ENCODE measurements at places on chromosomes 11 and 22.

- DNase-seq, result no peak
These were observed 202.1 kb upstream of the ARHGAP42 start for GRCh38 chr11:100484948-100485347.

DNA sequence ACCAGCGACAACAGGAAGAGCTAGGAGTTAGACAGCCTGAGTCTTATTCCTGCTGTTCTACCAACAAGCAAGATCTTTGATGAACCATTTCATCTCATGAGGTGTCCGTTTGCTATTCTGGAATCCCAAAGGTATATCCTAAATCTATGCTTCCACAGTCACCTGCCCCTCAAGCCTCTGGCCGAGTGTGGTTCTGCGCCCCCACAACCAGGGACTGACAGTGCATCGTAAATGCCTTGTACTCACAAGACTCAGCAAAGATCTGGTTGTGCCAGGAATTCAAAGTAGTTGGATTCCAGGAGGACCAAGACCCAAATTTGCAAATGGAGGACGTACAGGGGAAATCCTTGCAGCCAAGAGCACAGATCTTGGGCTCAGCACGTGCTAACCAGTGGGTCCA is 47.5 kb upstream of the JAM3 start:
- DNase-seq, result no peak

- DNase-seq, result no peak
These were observed 7.0 kb downstream of the ALG8 start for GRCh38 chr11:78132475-78132874.

GRCh38 chr22:35900483-35901168 is 128.0 kb downstream of the RBFOX2 start:
- no peak for DNase-seq

- DNase-seq, result no peak
These were observed 75.8 kb downstream of the GAB2 start for GRCh38 chr11:78341841-78342240.

DNA sequence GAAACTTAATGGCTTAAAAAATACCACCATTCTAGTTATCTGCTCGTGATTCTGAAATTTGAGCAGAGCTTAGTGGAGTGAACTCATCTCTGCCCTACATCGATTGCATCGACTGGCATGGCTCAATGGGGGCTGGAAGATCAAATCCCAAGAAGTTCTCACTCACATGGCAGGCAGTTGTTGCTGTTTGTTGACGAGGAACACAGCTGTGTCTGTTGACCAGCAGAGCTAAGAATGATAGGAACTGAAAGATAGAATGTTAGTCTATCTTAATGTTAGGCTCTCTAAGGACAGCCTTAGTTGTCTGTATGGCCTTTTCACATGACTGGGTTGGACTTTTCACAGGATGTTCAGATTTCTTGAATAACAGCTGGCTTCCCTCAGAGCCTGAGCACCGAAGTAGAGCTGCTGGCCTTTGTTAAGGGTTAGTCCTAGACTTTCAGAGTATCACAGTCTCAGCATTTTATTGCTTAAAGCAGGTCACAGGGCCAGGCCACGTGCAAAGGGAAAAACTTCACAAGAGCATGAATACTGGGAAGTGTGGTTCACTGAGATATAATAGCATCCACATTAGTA is 31.6 kb upstream of the IZUMO1R start:
- DNase-seq, result no peak

GRCh38 chr11:33443684-33444083 is 186.5 kb downstream of the HIPK3 start:
- DNase-seq, result no peak

- no peak for DNase-seq
These were observed 1.7 kb upstream of the NUDT8 start for GRCh38 chr11:67631411-67631810.

- DNase-seq, result peak; percentile 8
These were observed 45.7 kb downstream of the TRIOBP start for GRCh38 chr22:37742376-37743171.

GRCh38 chr22:19765477-19766239 is 5.1 kb downstream of the TBX1 start:
- no peak for DNase-seq

GRCh38 chr11:78338702-78339101 is 78.9 kb downstream of the GAB2 start:
- no peak for DNase-seq

- DNase-seq, result no peak
These were observed 7.0 kb downstream of the CHST1 start for GRCh38 chr11:45658292-45658991.

DNA sequence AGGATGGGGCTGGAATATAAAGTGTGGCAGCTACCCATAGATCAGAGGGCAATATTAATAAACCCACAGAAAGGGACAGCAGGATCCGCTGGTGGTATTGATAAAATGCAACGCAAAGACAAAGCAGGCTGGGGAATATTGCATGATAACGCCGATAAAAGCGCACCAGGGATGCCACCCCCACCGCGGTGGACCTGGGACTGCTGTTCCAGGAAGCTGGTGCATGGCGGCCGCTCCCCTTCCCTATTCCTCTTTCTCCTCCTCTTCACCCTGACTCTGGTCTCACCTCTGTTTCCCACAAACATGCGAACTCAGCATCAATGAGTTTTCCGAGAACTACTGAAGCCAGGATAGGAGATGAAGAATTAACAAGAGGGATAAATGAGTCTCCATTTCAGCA is 20.2 kb downstream of the SPATA19 start:
- no peak for DNase-seq

DNA sequence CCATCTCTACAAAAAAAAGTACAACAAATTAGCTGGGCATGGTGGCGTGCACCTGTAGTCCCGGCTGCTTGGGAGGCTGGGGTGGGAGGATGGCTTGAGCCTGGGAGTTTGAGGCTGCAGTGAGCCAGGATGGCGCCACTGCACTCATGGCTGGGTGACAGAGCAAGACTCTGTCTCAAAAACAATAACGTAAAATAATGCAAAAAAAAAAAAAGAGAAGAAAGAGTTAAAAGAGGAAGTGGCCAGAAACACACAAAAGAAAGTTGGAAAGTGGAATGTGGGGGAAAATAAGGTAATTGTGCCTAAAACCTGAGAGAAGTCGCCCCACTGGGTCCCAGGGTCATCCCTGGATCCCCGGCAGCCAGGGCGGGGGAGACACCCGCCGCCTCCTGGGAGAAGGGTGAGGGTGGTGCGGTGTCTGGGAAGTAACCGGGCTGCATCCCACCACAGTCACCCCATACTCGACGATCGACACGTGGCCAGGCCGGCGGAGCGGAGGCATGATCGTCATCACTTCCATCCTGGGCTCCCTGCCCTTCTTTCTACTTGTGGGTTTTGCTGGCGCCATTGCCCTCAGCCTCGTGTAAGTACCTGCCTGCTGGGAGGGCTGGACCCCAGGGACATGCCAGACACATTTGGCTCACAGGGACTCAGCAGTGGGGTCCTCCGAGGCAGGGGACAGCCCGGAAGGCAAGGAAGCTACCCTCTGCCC is 8.1 kb downstream of the UPK3A start:
- no peak for DNase-seq

- DNase-seq, result no peak
These were observed at the start of gene DDI1 for GRCh38 chr11:104036588-104036987. Gene DDI1, plus strand, starts transcription at chr11:104036640. Its CDS starts 183 bp downstream, at chr11:104036823.

DNA sequence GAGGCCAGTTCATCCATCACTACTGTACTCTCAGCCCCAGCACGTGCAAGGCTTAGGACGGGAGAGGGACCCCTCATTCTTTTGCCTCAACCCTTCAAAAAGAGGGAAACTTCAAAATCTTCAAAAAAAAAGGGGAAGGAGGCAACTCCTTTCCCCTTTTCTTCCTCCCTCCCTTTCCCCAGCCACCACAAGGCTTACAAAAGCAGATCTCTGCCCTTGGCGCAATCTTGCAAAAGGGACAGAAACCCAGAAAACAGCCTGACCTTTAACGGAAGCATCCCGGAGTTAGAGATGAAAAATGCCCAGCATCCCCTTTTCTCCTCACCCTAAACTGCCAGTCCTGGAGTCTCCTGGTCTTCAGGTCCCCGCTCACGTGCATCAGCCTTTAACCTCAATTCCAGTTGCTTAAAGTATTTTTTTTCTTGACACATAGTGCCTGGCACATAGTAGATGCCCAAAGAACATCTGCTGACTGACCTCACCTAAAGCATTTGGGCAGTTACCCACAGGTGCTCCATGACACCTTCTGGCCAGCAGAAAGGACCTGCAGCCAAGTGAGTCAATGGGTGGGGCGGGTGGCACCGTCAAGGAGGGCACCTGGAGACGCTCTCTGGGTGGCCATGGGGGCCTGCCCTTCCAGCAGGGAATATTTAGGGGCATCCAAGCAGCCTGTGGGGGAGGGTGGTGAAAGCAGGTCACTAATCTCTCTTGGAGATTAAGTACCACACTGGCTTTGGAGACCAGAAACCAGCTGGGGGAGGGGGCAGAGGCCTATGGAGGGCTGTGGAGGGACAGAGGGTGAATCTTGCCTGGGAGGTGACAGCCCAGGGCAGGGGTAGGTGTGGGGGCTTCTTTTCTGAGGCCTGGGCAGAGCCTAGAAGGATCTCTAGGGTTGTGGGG is 16.3 kb downstream of the NECTIN1 start:
- DNase-seq, result no peak

DNA sequence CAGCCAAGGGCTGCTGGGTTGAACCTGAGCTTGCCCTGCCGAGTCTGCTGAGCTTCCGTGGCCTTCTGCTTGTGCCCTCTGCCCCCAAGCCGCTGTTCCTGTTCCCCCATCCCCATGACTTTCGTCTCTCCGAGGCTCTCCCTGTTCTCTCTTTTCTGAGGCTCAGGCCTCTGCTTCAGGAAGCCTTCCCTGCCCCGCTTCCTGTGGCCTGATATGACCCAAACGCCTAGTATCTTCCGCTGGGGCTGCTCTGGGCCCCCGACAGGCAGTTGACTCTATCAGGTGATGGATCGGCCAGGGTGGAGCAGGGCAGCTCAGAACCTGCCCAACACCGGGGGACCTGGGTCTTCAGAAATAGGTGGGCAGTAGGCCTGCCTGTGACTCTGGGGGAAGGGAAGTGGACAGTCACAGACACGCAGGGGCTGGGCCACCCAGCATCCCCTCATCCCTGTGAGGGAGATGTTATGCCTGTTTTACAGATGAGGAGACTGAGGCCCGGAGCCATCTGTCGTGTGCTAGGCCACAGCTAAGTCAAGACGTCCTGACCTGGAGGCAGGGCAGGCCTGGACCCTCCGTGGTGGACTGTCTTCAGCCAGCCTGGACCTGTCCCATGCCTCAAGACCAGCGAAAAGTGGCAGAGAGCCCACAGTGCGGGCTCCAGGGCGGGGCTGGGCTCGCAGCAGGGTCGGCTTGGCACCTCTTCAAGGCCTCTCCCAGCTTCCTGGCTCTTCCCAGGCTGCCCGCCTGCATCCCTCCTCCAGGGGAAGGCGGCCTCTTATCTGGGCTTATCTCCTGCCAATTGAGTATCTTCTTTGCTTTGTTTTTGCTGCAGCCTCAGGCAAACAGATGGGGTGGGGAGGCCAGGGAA is 16.2 kb downstream of the BAD start:
- peak; percentile 62 for DNase-seq

DNA sequence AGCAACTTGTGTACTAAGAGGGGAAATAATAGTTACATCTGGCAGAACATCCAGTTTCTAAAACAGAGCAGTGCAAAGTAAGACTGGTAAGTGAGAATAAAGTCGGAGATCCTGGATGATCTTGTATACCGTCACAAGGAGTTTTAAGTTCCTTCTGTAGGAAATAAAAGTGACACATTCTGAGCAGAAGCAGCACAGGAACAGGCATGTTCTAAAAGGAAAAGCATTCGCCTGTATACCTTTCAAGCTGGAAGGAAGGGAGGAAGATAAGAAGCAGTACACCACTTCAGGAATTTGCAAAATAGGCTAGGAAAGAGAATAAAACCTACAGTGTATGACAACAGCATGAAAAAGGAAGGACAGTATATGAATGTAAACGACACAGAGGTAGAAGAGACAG is 106.2 kb upstream of the TP53AIP1 start:
- DNase-seq, result no peak

DNA sequence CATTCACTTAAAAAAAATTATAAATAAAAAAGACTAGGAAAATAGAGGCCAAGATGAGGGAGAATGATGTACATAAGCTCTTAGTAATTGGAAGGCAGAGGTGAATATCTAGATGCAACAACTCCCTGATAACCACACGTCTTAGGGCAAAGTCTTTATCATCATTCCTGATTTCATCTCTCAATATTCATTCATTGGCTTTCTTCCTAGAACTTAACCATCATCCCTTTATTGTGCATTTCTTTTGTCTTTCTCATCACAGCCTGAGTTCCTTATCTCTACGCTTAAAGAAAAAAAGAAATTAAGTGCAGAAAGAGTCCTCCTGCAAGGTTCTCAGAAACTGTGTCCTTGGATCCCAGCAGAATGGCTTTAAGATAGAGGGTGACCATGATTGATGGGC is 23.2 kb upstream of the FLI1 start:
- DNase-seq, result no peak

- DNase-seq, result no peak
These were observed 24.9 kb downstream of the ASPHD2 start for GRCh38 chr22:26453812-26454500.

GRCh38 chr22:29269230-29269604 is 1.1 kb downstream of the EWSR1 start:
- no peak for DNase-seq

DNA sequence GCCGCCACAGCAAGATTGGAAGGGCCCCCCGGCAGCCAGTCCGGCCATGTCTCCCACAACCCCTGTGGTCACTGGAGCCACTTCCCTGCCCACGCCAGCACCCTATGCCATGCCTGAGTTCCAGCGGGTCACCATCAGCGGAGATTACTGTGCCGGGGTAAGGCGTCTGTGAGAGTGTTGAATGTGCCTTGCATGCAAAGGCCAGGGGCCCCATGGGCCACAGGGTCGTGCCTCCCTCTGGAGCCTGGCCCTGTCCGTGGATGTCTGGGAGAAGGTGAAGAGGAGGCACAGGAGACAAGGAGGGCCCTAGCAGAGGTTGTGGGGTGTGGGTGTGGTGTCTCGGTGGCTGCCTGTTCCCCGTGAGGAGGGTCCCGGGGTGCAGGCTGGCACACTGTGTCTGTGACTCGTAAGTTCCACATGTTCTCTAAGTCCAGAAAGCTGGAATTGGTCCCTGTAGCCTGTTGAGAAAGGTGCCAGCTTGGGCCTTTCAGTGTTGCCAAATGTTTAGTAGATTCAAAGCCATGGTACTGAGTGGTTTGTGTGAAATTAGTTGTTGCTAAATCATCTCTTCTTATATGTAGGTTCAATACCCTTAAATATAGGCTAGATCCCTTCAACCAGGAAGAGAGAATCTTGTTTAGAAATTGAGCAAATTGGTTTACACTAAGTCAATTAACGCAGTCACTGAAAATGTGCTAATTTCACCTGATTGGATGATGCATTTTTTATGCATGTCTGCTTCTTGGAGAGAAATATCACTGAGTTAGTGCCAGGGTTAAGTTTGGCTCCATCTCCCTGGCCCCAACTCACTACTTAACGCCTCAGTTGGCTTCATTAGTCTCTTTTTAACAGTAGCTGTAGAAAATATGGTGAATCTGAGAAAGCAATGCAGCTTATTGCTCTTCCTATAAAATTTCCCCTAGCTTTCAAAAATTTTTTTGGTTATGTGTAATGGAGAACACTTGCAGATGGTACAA is 23.8 kb downstream of the AMPD3 start:
- DNase-seq, result no peak
